DMS153 (cell line): ENCODE measurements at places on chromosomes 6 and 20.
A peak's percentile ranks its signal among the peaks of the same experiment; 100 is the strongest.

- no peak for DNase-seq
These were observed 10.4 kb upstream of the ABHD16B start for GRCh38 chr20:63850689-63851547.

DNA sequence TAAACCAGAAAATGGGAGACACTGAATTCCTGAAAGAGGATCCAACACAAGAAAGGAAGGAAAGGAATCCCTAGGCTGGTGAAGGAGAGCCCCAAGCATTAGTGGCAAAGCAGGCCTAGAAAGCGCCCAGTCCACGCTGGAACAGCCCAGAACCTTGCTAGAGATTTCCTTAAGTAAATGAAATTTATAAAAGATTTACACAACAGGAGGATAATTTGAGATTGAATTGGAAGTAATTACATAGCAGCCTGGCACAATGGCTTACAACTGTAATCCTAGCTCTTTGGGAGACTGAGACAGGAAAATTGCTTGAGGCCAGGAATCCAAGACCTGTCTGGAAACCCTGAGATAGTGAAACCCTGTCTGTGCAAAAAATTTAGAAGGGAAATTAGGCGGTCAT lies 26.8 kb upstream of the C20orf144 start:
- no peak for DNase-seq

DNA sequence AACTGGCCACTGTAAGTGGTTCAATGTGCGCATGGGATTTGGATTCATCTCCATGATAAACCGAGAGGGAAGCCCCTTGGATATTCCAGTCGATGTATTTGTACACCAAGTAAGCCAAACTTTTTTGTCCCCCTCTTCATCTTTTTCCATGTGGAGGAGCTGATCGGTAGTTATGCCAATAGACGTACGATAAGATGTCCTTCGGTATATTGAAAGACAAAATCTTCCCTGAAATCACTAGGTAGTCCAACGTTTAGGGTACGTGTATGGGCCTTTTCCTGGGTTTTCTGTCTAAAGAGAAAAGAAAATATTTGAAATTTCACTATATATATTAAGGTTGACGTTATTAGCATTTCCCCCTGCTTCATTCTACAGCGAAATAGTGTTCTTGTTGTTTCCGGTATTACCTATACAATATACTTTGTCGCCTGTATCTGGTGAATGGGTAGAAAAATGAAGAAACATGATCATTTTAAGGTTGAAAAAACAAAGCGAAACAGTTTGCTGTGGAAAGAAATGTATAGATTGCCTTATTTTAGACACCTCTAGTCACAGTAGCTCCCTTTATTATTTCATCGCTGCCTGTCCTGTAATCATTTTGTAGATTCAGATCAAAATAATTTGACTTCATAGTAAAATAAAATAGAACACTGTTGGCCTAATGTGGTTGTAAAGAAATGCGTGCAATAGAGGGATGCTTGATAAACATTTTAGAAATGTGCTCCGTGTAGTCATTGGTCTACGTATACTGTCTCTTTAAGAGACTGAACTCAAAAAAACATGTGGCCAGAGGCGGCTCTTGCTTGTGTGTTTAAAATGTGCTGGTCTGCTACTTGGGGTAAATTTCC lies 1.5 kb downstream of the LIN28B start:
- DNase-seq, result no peak

- no peak for DNase-seq
These were observed 698.2 kb downstream of the COL12A1 start for GRCh38 chr6:74507649-74508048.

DNA sequence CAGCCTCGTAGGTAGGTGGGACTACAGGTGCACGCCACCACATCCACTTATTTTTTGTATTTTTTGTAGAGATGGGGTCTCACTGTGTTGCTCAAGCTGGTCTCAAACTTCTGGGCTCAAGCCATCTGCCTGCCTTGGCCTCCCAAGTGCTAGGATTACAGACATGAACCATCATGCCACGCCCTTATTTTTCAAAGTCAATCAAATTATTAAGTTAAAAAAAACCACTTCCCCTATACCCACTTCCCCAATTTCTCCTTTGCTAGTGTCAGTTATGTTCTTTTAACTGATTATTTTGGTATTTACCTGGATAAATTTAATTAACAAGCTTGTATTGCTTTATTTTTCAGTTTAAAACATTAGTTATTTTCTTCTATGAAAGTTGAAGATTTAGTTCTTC lies 49.6 kb downstream of the RIOK1 start:
- DNase-seq, result no peak

DNA sequence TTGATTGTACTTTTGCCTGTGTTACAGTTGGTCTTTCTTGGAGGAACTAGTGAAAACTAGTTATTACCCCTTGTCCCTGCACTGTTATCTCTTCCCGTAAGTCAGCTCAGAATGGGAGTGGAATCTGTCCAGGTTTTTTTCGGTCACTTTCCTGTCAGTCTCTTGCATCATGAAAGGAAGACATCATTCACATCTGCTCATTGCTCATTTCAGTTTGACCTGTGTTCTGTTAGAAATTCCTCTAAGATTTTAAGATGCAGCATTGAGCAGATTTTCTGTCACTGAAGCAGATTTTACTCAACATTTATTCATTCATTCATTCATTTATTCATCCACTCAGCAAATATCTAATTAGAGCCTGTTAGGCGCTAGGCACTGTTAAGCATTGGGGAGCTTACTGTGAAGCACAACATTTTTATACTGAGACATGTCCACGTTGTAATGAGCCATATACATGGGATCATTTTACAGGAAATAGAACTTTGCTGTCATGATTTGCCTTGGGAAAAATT lies 33.1 kb upstream of the HINT3 start:
- DNase-seq, result no peak

DNA sequence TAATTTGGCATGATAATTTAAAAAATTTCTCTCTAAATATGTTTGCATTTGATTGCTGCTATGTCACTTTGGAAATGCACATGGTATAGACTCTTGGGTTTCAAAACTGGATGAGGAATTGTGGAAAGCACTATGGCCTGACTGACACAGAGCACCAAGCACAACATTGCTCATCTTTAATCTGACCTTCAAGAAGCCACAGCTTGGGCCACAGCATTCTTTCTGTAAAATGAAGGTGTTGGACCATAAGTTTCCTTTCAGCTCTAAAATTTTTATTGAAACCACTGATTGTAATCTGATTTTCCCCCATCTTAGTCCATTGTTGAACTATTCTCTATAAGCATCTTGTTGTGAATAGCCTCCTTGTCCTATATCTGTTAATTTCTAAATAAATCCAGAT lies 41.0 kb downstream of the QKI start:
- no peak for DNase-seq

GRCh38 chr20:64006490-64006889 lies 25.6 kb downstream of the PRPF6 start:
- no peak for DNase-seq

- no peak for DNase-seq
These were observed 134.4 kb downstream of the ERMARD start for GRCh38 chr6:169885831-169886230.

DNA sequence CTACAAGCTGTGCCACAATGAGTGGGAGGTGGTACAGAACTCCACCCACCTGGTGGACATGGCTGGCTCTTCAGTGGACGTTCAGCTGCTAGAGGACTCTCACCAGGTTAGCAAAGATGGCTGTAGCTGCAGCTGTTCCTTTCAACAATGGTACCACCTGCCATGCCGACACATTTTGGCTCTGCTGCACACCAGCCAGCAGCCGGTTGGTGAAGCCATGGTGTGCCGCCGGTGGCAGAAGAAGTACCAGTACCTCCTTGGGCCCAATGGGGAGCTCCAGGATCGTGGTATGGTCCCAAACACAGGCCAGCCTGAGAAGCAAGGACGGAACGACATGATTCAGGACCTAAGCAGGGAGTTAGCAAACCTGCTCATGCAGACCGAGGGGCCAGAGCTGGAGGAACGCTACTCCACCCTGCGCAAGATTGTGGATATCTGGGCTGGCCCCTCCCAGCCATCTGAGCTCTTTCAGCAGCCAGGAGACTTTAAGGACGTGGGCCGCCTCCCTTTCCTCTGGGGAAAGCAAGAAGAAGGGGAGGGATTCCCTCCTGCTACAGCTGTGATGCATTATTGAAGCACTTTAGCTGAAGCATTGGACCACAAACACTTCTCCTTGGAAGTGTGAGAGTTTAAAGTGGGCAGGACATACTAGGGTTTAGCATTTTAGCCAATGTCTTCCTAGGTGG lies 2.8 kb upstream of the ZSWIM1 start:
- no peak for DNase-seq

- peak; percentile 62 for DNase-seq
These were observed 117.5 kb downstream of the FLRT3 start for GRCh38 chr20:14219801-14220461.

DNA sequence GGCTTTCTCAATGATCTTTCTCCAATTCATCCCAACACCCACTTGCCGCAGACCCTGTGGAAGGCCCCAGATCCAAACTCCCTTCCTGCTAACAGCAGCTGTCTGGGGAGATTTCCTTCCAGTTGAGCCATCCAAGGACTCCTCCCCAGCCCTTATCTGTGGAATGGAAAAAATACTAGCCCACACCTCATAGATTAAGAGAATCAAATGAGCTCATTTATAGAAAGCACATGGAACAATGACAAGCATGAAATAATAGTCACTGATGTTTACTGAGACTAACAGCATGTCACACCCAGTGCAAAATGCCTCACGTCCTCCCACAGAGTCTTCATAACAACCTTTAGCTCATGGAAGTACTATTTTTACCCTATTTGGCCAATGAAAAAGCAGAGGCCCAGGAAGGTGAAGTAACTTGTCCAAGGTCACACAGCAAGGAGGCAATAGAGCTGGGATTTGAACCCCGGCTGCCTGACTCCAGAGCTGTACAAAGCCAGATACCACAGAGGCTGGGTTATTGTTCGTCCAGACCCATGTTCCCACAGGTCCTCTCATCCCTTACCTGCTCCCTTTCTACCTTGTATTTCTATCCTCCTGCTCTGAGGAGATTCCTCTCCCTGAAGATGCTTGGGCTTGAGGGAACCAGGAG lies 23.4 kb upstream of the PTGIS start:
- no peak for DNase-seq

- no peak for DNase-seq
These were observed 51.4 kb downstream of the NCOA7 start for GRCh38 chr6:125842091-125842626.

DNA sequence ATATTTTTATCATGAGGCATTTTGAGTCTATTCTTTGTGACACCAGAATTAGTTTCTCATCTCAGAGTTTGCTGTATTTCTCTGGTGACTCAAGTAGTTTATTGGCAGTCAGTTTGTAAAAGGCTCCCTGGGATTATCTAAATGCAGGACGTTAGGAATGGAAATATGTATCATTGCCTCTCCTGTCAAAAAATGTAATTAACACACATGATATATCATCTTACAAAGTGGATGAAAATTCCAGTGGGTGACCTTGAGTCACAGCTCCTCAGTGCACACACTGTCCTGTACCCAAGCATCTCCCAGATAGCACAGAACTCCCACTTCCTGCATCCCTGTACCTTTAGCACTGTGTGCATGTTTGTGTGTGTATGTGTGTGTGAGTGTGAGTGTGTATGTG lies 258.6 kb downstream of the LAMA2 start:
- no peak for DNase-seq

- DNase-seq, result no peak
These were observed 111.1 kb downstream of the COL12A1 start for GRCh38 chr6:75094614-75095200.

DNA sequence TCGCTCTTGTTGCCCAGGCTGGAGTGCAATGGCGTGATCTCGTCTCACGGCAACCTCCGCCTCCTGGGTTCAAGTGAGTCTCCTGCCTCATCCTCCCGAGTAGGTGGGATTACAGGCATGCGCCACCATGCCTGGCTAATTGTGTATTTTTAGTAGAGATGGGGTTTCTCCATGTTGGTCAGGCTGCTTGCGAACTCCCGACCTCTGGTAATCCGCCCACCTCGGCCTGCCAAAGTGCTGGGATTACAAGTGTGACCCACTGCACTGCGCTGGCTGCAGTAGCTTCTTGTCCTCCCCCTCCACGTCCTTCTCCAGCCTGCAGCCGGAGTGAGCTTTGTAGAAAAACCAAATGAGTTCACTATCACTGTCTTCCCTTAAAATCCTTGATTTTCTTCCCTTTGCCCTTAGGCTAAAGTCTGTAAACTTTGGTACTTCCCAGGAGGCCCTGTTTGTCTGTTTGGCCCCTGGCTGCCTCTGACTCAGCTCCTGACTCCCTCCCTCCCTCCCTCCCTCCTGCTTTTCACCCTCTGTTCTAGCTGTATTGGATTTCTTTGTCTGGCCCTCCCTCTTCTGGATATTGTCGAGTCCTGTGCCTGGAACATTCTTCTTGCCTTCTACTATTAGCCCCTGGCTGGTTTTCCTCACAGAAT lies 12.9 kb downstream of the PARD6B start:
- DNase-seq, result no peak

GRCh38 chr20:25584905-25585704 lies at the start of gene NINL:
NINL (minus strand) TSS chr20:25585531; CDS start chr20:25526587, 58,944 bp downstream.
- DNase-seq, result peak; percentile 39

DNA sequence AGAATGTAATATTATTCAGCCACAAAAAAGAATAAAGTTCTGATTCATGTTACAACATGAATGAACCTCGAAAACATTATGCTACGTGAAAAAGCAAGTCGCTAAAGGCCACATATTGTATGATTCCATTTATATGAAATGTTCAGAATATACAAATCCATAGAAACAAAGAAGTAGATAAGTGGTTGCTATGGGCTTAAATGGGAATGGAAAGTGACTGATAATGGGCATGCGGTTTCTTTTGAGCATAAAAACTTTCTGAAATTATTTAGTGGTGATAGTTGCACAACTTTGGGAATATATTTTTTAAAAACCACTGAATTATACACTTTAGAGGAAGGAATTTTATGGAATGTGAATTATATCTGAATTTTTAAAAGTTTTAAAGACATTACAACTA lies 33.4 kb upstream of the TCP11 start:
- no peak for DNase-seq

DNA sequence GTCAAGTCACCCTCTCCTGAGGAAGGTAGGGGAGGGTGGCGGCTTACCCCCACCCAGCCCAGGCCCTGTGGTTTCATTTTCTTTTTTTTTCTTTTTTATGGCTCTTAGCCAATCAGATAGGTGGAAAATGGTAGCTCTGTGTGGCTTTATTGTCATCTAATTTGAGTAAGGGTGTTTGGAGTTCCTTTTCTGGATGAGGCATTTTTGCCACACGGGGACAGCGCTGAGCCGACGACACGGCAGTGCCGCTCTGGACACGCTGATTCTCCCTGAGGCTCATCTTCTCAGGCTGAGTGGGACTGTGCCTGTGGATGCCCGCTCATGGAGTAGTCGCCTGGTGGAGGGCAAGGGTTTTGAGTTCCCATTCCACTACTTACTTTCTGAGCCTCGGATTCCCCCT lies 37.6 kb upstream of the ANGPT4 start:
- no peak for DNase-seq

- no peak for DNase-seq
These were observed 367 bp downstream of the C6orf62 start for GRCh38 chr6:24718449-24719124.
